ENCODE measurements at places on chromosomes 12 and 14.

DNA sequence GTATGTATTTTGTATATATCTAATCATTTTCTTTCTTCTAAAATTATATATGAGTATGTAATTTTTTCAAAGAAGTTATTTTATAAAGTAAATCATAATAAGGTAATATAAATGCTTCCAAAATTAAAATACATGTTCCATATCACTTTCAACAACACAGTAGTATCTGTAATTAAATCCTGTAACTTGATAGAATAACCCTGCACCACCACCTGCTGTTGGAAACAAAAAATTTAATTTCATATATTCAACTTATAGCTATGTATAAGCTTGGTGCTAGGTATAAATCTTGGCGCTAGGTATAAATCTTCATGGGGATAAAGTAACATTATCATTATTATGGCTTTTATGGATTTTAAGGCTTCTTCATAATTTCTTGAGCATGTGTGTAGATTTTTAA is 149.7 kb upstream of the DCN start:
- DNase-seq: no peak

DNA sequence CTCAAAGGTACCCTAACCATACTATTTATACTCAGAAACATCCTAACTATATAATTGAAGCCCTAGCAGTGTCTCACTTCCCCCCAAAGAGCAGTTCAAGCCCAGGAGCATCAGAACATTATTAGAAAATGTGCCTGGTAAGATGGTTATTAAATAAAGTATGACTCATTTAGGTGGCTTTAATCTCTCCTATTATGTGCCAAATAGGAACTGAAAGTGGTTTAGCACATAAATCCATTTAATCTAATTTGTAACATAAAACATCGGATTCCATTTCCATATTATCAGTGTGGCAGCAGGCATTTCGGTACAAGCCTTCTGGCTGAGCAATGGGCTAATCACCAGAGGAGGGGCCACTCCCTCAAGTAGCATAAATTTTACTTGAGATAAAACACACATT is 395.2 kb upstream of the TMTC1 start:
- no peak for DNase-seq

DNA sequence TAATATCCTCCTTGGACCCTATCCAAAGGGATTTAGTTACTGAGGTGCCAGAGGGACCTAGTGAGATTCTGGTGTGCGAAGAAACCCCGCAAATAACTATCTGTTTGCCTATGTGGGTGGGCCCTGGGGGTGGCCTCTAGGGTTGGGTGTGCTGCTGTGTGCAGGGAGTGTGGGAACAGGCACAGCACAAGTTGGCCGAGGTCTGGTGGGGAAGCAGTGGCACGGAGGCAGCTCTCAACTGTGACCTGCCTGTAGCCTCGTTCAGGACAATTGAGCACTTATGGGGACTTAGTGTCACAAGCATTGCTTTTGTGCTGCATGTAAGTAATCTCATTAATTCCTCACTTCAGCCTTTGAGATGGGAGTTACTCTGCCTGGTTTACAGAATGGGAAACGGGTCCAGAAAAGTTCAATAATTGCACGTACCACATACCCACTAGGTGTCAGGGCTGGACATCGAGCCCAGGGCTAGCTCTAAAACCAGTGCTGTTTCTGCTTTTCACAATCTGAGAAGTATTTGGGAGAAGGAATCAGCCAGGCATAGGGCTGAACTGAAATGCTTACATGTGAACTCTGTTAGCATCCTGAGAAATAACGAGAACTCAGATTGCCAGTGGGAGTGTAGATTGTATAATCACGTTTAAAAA is 58.8 kb downstream of the TECPR2 start:
- DNase-seq: no peak

- no peak for DNase-seq
Observed at GRCh38 chr12:14834509-14834908, 8.8 kb downstream of the ART4 start.

DNA sequence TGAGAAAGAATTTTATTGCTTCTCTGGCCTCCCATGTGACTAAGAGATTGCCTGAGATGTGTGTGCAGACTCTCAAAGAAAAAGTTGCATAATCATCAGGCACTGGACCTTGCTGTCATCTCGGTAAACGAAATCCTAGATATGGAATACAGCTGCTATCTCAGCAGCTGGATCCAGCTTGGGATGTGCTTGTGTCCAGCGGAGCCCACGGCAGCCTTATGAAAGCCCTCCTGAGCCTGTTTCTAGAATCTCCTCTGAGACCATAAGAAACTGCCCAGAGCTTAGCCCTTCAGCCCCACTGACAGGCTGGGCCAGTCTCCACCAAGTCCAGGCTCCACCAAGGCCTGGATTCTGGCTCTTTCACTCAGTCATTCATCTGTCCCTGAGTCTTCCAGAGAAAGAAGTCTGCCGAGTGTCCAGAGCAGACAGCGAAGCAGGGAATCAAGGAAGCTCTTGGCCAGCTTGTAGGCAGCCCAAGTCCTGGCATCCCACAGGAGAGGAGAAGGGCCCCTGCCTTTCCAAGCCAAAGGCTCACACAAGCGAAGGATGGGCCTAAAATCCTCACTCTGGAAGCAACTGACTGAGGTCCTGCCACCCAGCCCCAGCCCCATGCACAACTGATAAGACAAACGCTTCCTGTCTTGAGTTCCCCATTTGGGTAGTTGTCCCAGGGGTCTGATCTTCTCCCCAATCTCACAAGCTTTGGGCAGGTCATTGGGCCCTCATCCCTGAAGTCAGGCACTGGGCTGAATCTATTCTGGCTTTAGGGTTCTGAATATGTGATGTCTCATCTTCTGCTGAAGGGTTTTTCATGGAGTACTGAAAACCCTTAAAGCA is 97.8 kb downstream of the SEC23A start:
- DNase-seq: no peak

DNA sequence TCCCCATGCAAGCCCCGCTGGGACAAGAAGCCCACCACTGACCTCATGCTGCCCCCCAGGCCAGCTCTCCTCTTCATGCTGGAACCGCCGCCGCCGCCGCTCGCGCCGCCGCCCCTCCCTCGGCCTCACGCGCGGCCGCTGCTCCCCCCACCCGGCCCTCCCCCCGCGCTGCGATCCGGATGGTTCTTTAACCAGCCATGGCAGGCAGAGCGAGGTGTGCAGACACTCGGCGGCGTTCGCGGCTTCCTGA is at the start of gene DCAF5:
Gene DCAF5, minus strand, starts transcription at position 218 of the 250 bp plus-strand sequence. Its CDS starts 141 bp downstream, at position 77.
- DNase-seq: peak; percentile 80

DNA sequence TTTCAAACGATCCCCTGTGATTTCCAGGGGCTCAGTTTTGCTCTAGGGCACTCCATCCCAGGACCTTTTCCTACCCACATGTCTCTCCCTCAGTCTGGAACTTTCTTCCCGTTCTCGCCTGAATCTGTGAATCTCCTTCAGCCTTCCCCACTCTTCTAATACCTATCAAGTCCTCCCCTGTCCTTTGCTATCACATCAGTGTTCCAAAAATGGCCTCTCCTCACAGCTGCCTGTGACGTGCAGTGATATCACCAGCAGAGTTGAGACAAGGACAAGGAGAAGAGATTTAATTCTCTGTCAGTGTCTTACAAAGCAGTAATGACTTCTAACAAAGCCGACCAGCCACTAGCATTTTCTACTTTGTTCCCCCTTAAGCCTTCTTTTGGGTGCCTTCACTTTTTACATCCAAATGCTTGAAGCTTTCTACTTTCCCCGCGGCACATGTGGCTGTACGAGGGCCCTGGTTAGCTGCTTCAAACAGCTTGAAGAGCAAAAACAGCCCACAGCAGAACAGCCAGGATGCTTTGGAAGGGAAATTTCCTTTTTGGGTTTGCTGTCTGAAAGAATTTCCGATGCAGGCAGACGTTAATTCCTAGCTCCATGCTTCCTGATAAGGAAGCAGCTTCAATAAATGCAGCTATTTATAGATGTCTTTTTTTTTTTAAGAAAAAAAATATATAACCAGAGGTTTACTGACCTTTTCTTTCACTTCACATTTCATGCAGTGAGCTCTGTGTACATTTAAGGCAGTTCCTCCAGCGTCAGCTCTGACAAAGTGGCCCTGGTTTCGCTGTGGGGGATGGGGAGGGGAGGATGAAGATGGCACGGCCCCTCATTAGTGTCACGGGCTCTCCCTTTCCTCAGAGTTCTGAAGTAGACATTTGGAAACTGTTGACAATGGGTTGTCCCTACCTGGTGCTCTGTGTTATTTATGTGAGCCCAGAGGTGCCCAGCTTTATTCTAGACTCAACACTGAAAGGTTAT is 109.3 kb downstream of the ETV6 start:
- DNase-seq: no peak

- DNase-seq: no peak
Observed at GRCh38 chr12:54463034-54463433, 10.4 kb downstream of the GTSF1 start.

- no peak for DNase-seq
Observed at GRCh38 chr12:122023339-122024131, 1.9 kb downstream of the BCL7A start.

DNA sequence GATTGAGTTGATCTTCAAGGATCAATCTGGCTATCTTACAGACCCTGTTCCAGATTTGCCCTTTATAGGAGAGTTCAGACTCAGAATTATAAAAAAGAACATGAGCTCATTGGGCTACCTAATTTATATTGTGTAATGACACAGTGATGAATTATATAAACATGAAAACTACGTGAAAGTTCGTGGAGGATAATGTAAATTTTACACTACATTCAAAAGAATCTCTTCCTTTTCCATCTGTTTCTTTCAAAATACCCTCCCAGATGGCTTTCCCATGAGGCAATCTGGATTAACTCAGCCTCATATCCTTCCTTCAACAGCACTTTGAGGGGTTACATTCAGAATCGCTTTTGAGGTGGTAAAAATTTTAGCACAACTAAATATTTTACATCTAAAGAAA is 129.3 kb downstream of the HMGA2 start:
- DNase-seq: no peak

Data from stimulated activated CD4-positive, alpha-beta T cell treated with anti-CD3 and anti-CD28 coated beads, Interleukin-1b, Interleukin-23, amount 100 ng/mL, for 1 hour (primary cell).